ENCODE measurements at places on chromosomes 4 and X. TPM values are rescaled to one million over a fixed set of nuclear protein-coding genes. Genes with fewer than 3 reads are reported as not detected.

The GRID2 gene
- 3.5 TPM for total RNA-seq

- no peaks in the 10 kb centered on the region for H3K27me3 ChIP-seq
- no peak overlapping the region for H3K4me3 ChIP-seq
- H3K27ac ChIP-seq = no peak overlapping the region
- no peaks in the 10 kb centered on the region for H3K4me1 ChIP-seq
- no peaks in the 10 kb centered on the region for H3K36me3 ChIP-seq
Observed at GRCh38 chr4:156422576-156422975, 468.9 kb upstream of the CTSO start.

- no peaks in the 10 kb centered on the region for H3K4me1 ChIP-seq
- H3K27me3 ChIP-seq = no peaks in the 10 kb centered on the region
- no peak for DNase-seq
- H3K4me3 ChIP-seq = no peak overlapping the region
- H3K36me3 ChIP-seq = no peaks in the 10 kb centered on the region
- no peak overlapping the region for H3K27ac ChIP-seq
Observed at GRCh38 chr4:10181745-10182445, 65.3 kb upstream of the WDR1 start.

The ANXA10 gene
- 0.47 TPM for total RNA-seq

The MMRN1 gene
- 0.73 TPM for total RNA-seq

DNA sequence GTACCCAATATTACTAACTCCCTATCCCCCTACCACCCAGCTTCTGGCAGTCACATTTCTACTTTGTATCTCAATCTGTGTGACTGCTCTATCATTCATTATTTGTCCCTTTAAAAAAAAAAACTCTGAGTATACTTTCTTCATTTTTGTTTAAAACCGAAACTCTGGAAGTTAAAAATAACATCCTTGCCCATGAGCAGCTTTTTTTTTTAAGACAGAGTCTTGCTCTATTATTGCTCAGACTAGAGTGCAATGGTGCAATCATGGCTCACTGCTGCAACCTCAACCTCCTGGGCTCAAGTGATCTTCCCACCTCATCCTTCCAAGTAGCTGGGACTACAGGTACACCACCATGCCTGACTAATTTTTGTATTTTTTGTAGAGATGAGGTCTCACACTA is 15.8 kb downstream of the UBE2K start:
- DNase-seq = no peak
- no peaks in the 10 kb centered on the region for H3K27me3 ChIP-seq
- H3K36me3 ChIP-seq = no peaks in the 10 kb centered on the region
- no peak overlapping the region for H3K4me3 ChIP-seq
- no peak overlapping the region for H3K27ac ChIP-seq
- no peaks in the 10 kb centered on the region for H3K4me1 ChIP-seq

DNA sequence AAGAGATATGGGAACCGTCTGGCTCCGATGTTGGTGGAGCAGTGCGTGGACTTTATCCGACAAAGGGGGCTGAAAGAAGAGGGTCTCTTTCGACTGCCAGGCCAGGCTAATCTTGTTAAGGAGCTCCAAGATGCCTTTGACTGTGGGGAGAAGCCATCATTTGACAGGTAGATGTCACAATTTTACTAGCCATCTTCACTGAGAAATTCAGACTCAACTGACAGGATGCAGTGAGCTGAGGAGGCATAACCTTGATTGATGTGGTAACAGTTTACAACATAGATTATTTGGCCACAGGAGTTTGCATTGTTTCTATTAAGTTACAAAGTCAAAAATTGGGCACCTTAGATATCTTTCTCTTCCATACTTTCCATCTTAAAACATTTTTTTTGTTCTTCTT is 417.7 kb downstream of the MAPK10 start:
- no peak for DNase-seq
- no peaks in the 10 kb centered on the region for H3K4me1 ChIP-seq
- no peaks in the 10 kb centered on the region for H3K27me3 ChIP-seq
- no peaks in the 10 kb centered on the region for H3K36me3 ChIP-seq
- H3K27ac ChIP-seq = no peak overlapping the region
- H3K4me3 ChIP-seq = no peak overlapping the region

GRCh38 chr4:87356832-87357526 is 34.0 kb downstream of the HSD17B11 start:
- peak; percentile 75 for DNase-seq
- peak overlapping the region; percentile 89 for H3K27ac ChIP-seq
- H3K36me3 ChIP-seq = no peaks in the 10 kb centered on the region
- H3K4me3 ChIP-seq = no peak overlapping the region

The PARM1 gene
- total RNA-seq = 4.5 TPM

The ELF4 gene
- 23.8 TPM for total RNA-seq

The VEGFC gene
- 36.6 TPM for total RNA-seq

Data from PC-3 (cell line).